ENCODE measurements at places on chromosomes 16 and 17. TPM values are rescaled to one million over a fixed set of nuclear protein-coding genes. Genes with fewer than 3 reads are reported as not detected.

Gene ZNF597
- 2.9 TPM for total RNA-seq

Gene IL32
- total RNA-seq, result 646 TPM

DNA sequence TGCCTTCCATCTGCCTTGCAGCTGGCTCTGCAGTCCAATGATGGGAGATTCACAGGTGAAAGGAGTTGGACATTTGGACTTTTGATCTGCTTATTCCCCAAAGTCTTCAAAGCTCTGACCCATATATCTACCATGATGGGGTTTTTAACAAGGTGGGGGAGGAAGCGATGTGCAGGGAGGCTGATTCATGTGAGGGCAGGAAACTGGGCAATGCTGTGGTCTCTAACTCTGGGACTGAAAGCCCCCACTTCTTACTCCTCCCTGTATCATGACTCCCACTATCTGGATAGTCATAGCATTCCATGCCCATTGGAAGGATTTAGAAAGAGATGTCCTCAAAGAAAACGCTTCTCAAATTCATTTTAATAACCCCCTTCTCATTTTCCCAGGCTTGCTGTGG lies 16.3 kb downstream of the HOXB1 start:
- DNase-seq, result no peak

Gene UMOD
- not detected for total RNA-seq

Gene GP1BA
- total RNA-seq, result not detected

Gene KRTAP9-4
- not detected for total RNA-seq

DNA sequence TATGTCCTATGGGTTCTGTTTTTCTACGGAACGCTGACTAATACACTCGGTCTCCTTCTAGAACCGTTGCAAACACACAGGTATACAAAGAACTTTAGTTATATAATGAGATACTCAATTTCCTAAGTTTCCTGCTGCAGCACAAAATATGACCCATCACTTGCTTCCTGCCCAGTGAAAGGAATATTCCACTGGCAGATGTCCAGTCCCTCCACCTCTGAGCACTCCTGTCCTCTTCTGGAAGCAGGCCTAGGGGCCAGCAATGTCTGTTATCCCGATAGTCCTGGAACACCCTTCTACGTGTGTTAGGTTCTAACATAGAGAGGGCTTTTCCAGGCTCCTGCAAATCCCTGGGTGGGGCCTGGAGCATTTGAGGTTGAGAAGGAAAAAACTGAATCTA lies 32.7 kb downstream of the ADAMTS18 start:
- DNase-seq, result no peak

- no peak for DNase-seq
Observed at GRCh38 chr16:20938426-20938825, 37.9 kb downstream of the LYRM1 start.

Gene ITGAL
- total RNA-seq, result not detected

DNA sequence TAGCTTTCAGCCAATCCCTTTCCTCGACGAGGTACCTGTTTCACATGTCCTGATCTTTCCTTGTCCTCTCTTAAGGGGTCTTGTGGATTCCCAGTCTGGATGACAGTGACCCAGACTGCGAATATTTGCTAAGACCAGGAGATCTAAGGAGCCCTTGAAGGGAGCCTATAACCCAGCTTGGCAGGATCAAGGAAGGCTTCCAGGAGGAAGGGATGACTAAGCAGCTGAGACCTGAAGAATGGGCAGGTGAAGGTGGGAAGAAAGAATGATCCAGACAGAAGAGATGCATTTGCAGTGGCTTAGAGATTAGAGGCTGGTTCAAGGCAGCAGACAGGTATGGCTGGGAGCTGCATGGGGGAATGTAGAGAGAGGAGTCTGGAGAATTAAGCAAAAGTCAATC lies 1.9 kb upstream of the PDK2 start:
- no peak for DNase-seq

Gene RNF43
- total RNA-seq, result not detected

DNA sequence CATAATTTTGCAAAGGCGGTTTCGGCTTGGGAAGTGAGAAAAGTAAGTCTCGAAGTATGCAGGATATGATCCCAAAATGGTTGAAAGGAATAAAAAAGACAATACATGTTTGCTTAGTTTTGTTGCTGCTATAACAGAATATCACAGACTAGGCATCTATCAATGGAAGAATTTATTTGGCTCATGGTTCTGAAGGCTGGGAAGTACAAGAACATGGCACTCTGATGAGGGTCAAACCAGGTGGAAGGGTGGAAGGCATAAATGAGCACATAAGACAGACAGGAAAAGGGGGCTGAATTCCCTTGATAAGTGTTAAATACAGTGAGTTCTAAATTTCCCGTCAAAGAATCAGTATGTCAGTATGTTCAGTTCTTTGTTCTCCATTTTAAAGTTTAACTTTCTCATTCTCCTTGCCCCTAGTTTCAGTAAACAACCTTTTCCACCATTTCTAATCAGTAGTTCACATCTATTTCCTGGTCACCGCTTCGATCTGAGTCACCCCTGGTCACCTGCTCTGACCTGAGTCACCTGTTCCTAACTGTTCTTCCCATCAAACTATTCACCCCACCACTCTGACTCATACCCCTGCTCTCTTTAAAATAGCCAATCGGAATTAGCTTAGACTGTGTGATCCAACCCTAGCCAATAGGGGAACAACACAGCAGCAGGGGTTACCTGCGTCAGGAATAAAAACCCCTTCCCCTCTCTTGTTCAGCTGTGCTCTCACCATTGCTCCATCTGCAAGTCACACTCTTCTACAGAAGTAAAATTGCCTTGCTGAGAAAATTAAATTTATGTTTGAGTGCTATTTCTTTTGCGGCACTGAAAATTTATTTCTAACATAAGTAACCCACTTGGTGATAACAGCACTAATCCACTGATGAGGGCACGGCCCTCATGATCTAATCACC lies 240.8 kb downstream of the STX8 start:
- no peak for DNase-seq

- DNase-seq, result no peak
Observed at GRCh38 chr17:71959154-71959553, 161.7 kb upstream of the SOX9 start.

DNA sequence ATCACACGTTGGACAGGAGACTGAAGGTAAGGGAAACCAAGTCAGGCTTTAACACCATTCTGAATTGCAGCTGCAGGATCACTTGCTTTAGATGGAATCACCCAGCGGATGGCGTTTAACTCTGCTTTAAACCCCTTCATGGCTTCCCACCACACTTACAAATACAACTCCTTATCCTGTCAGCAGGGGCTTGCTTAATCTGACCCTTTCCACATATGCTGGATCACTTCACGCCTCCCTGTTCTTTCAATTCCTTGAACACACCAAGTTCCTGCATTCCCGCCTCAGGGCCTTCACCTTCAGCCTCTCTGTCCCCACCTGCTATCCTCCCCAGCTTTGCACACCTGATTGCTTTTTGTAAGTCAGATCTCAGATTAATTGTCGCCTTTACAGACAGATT lies 442.2 kb downstream of the MAF start:
- DNase-seq, result no peak

- DNase-seq, result no peak
Observed at GRCh38 chr17:7097940-7098339, 16.7 kb downstream of the ASGR2 start.

Gene SHISA9
- 15.5 TPM for total RNA-seq

Gene USP32
- 57.9 TPM for total RNA-seq

- DNase-seq, result no peak
Observed at GRCh38 chr17:40623419-40624210, 24.0 kb downstream of the SMARCE1 start.

- no peak for DNase-seq
Observed at GRCh38 chr17:38354466-38354865, 2.8 kb downstream of the SOCS7 start.

- peak; percentile 34 for DNase-seq
Observed at GRCh38 chr16:85690469-85691064, 1.8 kb upstream of the GINS2 start.

- DNase-seq, result peak; percentile 32
Observed at GRCh38 chr16:27618606-27619327, 68.8 kb downstream of the KATNIP start.

DNA sequence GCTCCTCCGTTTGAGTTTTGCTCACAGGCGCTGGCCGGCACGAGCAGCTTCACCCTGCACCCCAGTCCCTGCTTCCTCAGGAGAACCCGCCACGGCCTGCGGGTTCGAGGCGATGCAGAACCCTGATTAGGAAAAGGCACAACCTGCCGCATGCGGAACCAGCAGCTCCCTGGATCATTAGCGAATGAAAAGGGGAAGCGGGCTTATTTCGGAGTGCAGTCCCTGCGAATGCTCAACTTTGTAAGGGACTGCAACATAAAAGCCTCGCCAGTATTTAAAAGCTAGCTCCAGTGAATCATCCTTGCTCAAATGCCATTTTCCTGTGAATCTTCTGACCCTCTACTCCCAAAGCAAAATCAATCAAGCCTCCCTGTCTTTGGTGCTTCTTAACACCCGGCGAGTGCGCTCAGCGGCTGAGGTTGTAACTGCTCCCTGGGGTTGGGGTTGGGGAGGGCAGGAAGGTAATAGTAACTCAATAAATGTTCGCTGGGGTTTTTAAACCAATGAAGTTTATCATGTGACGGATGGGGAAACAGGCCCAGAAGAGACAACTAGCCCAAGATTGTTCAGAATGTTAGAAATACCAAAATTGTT lies 678 bp upstream of the AKAP10 start:
- no peak for DNase-seq

DNA sequence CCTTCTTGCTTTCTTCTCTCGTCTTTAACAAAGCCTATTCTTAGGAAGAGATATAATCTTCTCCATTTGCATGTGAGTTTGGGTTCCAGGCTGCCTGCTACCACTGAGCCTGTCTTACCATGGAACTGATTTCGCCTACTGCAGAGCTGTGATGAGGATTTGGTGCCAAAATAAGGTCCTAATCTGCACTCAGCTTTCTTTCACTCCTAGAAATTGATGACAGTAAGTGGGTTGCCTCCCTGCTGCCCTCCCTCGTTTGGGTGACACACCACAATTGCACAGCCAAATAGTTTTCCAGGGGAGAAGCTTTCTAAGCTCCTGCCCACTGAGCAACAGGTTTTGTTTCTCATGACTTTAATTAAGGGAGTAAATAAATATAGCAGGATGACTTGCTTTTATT lies 25.1 kb upstream of the ASIC2 start:
- DNase-seq, result no peak

GRCh38 chr17:38628441-38628840 lies 22.7 kb upstream of the SRCIN1 start:
- peak; percentile 8 for DNase-seq

DNA sequence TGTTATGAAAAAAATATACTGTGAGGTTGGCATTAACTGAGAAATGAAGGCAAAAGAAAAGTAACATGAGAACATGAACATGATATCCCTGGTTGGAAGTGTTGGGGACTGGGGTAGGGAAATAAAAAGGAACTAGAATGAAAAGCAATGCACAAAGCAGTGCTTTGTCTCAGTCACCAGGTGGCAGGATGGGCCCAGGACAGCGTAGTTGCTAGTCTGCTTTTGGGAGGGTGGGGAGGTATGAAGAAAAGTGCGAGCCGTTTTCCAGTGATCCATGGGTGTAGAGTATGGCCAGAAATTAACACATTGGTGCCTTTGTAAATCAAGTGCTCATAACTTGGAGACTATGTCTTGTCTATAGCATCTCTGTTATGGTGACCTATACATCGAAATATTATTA lies 662.5 kb upstream of the SALL1 start:
- no peak for DNase-seq

DNA sequence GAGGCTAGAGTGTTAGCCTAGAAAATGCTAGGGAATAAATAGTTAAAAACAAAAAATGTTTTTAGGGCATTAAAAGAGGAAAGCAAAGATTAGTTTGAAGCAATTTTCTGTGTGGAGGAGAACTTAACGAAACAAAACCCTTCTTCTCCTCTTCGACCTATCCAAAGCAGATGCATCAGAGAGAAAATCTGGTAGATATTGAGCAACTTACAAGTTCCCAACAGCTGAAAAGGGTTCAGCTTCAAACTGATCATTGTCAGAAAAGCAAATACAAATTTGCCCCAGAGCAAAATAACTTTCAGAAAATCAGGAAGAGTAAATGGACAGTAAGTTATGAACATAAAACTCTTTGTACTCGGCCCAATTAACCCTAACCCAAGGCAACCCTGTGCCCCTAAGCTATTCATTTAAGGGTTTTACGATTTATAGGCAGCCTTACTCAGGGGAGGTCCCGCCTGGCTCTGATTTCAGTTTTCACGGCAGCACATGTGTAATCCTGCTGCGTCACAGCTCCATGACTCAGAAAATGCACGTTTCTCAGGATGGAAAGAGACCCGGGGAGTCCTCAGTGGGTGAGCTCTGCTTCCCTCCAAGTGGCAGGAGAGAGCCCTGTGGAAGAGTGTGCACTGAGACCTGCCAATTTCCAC lies 405.7 kb upstream of the SALL1 start:
- peak; percentile 62 for DNase-seq

DNA sequence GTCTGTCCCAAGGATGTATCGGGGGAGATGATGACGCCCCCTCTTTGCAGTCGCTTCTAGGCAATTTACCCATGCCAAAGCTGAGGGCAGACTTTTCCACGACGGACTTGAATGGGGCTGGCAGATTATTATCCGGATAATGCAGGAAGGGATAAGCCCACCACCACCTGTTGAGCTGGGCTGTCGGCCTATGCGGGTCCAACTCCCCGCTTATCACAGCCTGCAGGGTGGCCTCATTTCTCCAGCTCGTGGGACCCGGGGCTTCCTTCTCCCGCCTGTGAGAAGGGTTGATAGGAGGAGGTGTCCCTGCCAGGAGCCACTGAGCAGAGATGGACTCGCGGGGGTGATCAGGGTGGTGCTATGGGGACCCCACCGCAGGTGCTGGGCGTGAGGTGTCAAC lies 559 bp downstream of the CACNG5 start:
- no peak for DNase-seq

- DNase-seq, result peak; percentile 86
Observed at GRCh38 chr16:15765880-15766279, 90.9 kb downstream of the MYH11 start.

DNA sequence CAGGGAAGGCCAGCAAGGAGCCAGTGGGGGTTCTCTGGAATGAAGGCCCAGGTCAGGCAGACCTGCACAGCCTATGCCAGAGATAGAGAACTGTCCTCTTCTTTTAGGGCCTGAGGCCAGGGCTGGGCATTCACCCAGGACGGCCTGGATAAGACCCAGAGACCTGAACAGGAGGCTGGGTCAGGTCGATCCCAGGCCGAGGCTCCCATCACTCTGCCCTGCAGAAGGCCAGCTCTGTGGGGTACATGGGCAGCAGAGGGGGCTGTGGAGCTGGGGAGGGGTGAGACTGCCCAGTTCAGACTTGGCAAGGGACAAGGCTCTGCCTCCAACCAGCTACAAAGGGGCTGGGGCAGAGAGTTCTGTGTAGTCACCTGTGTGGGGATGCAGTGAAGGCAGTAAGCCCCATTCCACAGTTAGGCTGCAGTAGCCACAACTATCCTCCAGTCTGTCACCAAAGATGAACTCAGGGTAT lies 14.6 kb downstream of the HSD11B2 start:
- no peak for DNase-seq

All from myocyte (in vitro differentiated cells).